ENCODE measurements at places on chromosomes 1 and 21.

DNA sequence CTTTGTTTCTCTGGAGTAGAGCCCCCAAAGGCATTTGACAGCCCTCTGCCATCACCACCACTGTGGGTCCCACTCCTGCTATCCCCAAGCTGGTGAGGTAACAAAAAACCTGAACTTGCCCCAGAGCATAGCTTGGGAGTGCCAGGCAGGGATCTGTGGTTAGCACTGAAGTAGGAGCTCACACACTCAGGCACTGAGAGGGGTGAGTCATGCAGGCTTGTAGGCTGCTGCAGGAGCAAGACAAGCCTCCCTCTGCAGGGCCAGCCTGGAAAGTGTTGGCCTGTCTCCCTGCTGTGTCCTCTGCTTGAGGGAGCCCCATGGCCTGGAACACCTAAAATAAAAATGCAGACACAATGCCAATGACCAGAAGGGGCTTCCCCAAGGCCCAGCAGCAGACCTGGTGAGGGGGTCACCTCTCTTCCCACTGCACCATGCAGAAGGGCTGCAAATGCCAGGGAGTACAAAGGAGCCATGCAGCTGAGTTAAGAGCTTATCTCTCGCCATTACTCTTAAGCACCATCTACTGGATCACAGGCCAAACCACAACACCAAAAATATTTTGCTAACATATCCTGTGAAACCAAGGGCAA, 108.9 kb upstream of the POGK start:
- no peak for DNase-seq

DNA sequence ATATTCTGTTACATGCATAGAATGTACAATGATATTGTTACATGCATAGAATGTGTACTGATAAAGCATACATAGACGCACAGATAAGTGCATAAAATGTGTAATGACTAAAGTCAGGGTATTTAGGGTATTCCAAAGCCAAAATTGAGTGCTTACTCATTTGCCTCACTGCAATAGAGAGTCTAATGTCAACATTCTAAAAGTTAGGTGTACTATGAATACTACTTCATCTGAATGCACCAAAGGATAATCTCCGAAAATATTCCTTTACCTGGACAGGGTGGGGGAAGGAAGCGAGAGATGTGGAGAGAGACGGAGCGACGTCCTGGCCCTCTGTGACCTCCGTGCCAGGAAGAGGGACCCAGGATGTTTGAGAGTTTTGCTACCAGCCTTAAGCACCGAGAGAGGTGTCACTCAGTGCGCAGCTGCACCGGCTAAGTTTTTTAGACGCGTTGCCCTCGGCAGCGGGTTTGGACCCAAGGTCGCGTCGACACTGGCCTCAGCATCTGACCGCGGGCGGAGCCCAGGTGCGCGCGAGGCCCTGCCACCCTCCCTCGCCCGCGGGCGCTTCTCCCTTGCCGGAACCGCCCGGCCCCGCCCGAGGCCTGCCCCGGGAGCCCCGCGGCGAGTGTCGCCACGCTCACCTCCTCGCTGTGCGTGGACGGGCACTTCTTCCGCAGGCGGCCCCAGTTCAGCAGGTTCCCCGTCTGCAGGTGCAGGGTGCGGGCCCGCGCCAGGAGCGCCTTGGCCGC, 660 bp downstream of the GCLM start:
- peak; percentile 25 for DNase-seq

DNA sequence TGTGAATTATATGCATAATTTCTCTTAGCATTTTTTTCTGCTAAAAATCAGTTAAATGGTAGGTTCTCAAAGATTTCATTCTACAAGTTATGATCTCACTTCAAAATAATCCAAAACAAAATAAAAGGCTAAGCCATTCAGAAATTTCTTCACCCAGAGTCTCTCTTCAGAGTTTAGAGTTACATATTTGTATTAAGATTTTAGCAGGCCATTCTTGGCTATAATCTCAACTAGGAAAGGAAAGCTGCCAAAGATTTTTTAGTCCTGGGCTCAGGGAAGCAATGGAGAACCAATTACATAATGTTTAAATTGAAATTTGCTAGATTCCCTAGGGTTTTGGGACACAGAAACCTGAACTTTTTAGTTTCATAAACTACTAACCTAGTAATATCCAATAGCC, 245.0 kb downstream of the USH2A start:
- DNase-seq: no peak

- DNase-seq: no peak
These were observed 64.8 kb downstream of the ERG start for GRCh38 chr21:38433471-38433870.

- no peak for DNase-seq
These were observed 876 bp upstream of the NAV1 start for GRCh38 chr1:201537891-201538611.

- DNase-seq: peak; percentile 58
These were observed 26.8 kb upstream of the NCAM2 start for GRCh38 chr21:20971296-20971921.

DNA sequence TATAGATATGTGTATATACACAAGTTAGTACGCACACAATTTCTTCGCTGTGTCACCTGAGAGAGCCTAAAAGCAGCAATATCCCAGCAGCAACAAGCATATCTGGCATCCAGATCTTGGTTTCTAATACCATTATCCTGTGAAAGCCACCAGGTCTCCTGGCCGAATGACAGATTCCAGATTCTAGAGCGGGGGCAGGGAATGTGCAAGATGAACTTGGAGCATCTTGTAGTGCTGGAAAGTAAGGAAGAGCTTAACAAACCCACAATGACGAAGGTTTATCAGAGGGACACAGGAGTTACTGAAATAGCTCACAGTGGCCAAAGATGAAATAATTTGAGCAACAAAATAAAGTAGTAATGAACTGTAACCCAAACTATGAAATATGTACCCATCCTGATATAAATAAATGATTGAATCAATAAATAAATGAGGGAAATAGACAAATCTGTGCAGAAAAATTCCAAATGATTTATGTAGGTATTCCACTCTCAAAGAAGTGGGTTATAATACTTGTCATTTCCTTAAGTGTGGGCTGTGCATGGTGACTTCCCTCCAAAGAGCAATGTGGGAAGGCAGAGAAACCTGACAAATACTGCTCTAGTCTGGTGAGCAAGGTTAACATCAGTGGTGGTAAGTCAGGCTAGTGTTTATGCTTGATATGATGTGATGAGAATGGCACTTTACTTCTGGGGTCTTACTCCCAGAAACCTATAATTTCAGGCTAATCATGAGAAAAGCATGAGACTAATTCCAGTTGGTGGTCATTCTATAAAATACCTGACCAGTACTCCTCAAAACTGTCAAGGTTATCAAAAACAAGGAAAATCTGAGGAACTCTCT, 67.9 kb downstream of the LRRC8D start:
- no peak for DNase-seq

GRCh38 chr1:241637604-241638003, 2.6 kb downstream of the CHML start:
- DNase-seq: no peak

DNA sequence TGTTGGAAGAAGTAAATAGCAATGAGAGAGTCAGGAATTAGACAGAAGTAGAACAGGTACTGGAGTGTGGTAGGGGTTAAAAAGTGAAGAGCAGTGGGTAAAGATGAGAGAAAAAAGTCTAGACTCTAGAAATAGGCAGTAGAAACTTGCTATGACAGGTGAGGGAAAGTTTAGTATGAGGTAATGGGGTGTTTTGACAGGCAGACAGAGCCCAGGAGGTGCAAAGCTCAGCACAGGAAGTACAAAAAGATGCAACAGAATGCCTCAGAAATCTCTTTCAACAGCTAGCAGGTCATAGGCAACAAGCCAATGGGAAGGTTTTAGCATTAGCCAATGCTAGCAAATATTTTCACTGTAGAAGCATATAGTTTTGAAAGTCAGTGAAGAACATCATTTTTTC, 319.1 kb upstream of the SGIP1 start:
- no peak for DNase-seq

DNA sequence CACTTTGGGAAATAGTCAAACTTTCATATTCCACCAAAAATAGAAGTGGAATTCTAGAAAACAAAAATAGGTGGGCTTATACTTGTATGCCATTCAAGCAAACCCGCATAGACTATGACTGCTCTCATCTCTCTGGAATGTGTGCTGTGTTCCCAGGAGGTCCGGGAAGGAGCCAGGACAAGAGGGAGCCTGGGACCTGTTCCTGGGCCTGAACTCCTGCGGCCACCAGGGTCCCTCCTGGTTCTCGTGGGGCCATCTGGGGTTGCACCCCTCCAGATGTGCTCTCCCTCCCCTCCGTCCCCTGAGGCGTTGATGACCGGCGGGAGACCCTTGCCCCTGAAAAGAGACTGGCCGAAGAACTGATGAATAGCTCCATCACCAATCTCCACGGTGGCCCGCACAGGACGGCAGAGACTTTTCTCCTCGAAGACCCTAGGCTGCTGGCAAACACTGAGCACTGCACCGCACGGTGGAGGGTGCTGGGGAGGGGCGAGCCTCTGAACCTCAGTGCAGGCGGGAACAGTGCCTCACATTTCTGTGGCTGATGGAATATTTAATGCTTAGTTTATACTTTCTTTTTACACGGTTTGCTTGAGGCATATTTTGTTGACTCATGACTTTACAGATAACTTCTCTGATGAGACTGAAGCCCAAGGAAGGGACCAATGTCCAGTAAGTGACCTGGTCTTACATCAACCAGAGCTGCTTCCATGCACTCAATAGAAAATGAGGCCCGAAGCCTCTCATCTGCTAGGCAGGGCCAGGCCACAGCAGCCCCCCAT, 9.6 kb upstream of the ADARB1 start:
- no peak for DNase-seq

DNA sequence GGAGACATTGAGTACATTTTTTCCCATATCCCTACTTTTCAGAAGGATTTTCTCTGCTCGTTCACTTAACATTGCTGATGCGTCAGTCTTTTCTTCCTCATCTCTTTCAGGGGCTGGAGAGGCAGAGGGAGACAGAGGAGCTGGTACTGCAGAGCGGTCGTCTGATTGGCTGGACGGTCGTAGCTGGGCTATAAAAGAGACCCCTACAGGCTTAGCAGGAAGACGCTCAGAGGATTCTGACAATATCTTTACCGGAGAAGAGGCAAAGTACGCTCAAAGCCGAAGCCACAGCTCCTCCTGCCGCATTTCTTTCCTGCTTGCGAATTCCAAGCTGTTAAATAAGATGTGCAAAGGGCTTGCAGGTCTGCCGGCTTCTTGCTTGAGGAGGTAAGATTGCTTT, at the start of gene RGS4:
RGS4 (plus strand) TSS at position 220 of the 400 bp plus-strand sequence; CDS start at position 344, 124 bp downstream.
- no peak for DNase-seq

GRCh38 chr1:178941261-178941689, 70.4 kb upstream of the ANGPTL1 start:
- DNase-seq: no peak

DNA sequence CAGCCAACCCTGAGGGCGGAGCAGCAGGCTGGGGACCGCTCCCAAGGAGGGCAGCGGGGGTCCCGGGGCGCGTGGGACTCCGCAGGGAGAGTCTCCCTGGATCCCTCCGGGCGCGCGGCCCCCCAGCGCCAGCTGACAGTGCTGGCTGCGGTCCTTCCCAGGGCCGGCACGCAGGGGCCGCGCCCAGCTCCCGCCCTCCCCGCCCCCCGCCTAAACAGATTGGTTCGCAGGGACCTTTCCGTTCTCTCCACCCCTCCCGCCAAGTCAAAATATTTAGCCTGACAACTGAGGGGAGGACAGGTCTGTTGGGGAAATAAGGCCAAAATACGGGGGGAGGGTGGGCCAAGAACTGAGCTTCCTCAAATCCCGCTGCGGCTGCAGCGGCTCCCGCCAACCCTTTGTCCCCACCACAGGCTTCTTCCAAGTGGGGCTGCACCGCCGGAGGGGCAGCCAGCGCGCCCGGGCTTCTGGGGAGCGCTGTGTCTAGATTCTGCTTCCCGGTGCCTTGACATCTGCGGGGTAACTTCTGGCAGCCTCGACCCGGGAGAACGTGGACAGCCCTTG, at the start of gene INSRR:
INSRR (minus strand) TSS at position 159 of the 564 bp plus-strand sequence. CDS start 496 bp downstream, outside the sequence.
- no peak for DNase-seq

DNA sequence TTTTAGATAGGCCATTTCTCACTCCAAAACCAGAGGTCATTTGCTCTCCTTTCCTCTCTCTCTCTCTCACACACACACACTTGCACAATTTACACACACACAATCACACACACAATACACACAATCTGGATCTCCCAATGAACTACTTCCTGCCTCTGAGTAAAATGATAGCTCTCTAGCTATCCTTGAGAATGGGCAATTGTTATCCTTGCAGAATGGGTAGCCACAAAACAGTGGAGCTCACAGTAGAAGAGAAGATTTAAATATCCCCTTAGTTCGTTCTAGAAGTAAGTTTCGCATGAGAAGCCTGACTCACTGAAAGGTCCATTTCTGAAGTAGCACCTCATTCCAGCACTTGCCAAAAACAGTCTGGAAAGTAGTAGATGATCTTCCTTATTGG, 17.6 kb downstream of the PALMD start:
- DNase-seq: no peak

GRCh38 chr21:38208118-38208517, 48.7 kb upstream of the KCNJ15 start:
- DNase-seq: no peak

- no peak for DNase-seq
These were observed 79.8 kb upstream of the IFFO2 start for GRCh38 chr1:19036041-19036812.

DNA sequence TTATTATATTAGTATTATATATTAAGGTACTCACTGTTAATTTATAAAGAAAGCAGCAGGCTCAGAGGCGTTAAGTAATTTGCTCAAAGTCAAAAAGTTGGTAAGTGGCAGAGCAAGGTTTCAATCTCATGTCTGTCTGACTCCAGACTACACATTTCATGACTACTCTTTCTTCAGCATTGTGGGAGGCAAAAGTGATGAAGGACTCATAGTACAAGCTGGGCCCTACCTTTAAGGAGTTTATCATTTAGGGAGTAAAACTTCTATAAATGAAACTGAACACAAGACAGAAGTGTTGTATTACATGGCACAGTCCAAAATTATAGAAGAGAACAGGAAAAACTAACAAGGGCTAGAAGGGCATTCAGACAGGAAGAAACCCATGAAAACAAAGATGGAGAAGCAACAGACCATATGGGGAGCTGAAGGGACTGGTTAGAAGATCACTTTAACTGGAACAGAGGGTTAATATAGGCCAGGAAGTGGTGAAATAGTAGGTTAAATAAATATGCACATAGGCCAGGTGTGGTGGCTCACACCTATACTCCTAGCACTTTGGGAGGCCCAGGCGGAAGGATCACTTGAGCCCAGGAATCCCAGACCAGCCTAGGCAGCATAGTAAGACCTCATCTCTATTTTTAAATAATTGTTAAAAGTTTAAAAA, 11.5 kb downstream of the SORT1 start:
- no peak for DNase-seq

- no peak for DNase-seq
These were observed 590.4 kb downstream of the PLPP3 start for GRCh38 chr1:55988963-55989452.

DNA sequence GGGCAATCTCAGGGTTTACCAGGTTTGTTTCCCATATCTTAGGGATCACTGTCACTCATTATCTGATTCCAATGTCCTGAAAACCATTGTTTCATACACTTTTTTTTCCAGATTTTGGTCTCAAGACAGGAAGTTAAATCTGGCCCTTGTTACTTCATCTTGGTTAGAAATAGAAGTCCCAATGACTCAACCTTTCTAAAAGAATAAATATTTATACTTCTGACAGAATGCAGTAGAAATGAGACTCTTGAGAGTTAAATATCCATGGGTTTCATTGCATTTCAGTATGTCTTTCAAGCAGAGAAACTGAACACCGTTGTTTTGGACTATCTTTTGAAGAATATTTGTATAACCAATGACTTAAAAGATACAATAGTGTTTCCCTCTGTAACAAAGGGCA, 19.8 kb upstream of the VCAM1 start:
- DNase-seq: no peak

- no peak for DNase-seq
These were observed 408.0 kb upstream of the KAZN start for GRCh38 chr1:14190508-14190907.
